ENCODE measurements at places on chromosomes 3 and 15.
A peak's percentile ranks its signal among the peaks of the same experiment; 100 is the strongest.

- DNase-seq, result no peak
Measured at GRCh38 chr3:129505341-129505740, 23.1 kb upstream of the RHO start.

DNA sequence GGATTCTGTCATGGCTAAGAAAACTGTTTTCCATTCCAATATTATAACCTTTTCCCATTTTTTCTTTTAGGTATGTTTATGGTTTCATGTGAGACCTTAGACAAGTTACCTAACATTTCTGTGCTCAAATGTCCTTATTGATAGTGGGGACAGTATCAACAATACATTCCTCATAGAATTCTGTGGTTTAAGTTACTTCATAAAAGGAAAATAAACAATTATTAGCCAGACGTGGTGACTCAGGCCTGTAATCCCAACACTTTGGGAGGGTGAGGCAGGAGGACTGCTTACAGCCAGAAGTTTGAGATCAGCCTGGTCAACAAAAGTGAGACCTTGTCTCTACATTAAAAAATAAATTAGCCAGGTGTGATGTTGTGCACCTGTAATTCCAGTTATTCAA lies 436.8 kb upstream of the CNTN4 start:
- DNase-seq, result no peak

DNA sequence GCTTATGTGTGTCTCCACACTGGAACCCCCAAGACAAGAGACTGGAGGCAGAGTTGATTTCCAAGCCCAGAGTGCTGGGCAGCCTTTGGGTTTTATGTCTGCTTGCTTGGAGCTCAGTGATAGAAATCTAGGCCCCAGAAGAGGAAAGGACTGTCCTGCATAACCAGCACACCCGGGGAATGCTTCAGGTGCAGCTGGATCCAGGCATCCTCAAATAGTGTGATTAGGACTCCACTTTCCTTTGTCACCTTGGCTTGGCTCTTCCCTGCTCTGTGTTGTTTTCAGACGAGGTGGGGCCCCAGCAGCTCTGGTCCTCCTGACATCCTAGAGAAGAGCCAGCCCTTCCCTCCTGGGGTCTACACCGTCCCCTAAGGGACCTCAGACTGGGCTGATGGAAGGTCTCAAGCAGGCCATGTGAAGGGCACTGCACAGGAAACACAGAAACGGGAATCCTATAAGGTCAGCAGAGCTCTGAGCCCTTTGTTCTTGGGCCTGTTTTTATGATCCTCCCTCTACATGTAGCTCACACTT lies 143.7 kb downstream of the TJP1 start:
- no peak for DNase-seq

- no peak for DNase-seq
Measured at GRCh38 chr3:10286596-10287295, 6.0 kb downstream of the GHRL start.

DNA sequence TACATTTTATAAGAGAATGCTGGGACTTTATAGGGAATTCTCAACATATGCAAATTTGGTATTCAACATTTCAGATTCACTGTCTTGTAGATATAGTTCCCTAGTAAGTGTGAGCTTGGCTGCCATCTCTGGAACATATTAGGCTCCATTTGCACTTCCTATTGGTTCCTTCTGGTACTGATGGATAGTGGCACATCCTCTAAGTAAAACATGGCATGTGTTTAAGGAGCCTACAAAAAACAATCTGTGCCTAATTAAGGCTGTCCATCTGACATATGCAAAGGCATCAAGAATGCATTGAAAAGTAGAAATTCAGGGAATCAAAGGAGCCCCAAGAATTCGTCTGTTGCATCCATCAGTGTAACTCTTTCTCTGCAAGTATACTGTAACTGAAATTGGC lies 344.1 kb downstream of the UNC13C start:
- DNase-seq, result no peak

GRCh38 chr3:122924056-122924455 lies 103.5 kb downstream of the SEMA5B start:
- DNase-seq, result no peak

- DNase-seq, result no peak
Measured at GRCh38 chr3:32200490-32200889, 38.0 kb upstream of the CMTM8 start.

- no peak for DNase-seq
Measured at GRCh38 chr15:97893967-97894366, 66.5 kb upstream of the ARRDC4 start.

GRCh38 chr3:15933439-15934139 lies 135.8 kb upstream of the ANKRD28 start:
- DNase-seq, result no peak

GRCh38 chr3:24270744-24271143 lies 223.9 kb downstream of the THRB start:
- no peak for DNase-seq

GRCh38 chr3:177597311-177598096 lies 400.2 kb upstream of the TBL1XR1 start:
- DNase-seq, result peak; percentile 31

DNA sequence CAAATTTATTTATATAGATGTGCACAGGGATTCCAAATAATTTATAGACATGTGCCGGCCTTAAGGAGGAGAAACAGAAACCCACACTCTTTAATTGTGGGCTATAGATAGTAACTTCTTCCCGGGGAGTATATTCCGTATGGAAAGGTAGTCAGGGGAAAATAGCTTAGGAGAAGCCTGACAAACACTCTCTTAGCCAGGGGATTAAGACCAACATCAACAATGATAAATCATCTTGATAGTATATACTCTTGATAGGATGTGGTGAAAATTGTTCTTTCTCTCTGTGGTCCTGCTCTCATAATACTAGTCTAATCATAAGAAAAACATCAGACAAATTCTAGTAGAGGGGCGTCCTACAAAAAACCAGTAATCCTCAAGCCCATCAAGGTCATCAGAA lies 8.2 kb upstream of the BCL6 start:
- DNase-seq, result no peak

DNA sequence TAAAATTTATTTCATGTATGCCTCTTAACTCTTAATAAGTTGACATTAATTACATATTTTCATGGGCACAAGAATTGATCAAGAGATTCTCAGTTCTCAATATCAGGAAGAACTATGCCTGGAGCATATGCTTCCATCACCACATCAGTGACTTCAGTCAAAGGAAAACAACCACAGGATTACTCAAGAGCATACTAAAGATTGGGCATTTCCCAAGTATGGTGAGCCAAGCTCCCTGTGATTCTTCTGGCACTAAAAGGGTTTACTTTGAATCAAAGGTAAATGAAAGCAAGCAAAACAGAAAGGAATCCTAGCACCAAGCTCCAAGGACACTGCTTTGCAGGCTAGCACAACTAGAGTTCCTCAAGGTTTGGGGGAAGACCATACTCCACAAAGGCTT lies 44.6 kb downstream of the FMN1 start:
- peak; percentile 80 for DNase-seq

GRCh38 chr15:28037969-28038590 lies 61.0 kb downstream of the OCA2 start:
- DNase-seq, result no peak

- DNase-seq, result no peak
Measured at GRCh38 chr3:11498646-11499045, 145.1 kb downstream of the VGLL4 start.

GRCh38 chr3:4568841-4569240 lies 75.7 kb downstream of the ITPR1 start:
- no peak for DNase-seq

- DNase-seq, result no peak
Measured at GRCh38 chr15:100926971-100927756, 8.0 kb downstream of the LRRK1 start.

- DNase-seq, result no peak
Measured at GRCh38 chr15:97623091-97623661, 337.3 kb upstream of the ARRDC4 start.

GRCh38 chr3:98215051-98215450 lies 48.6 kb downstream of the OR5H15 start:
- no peak for DNase-seq

- DNase-seq, result no peak
Measured at GRCh38 chr3:71104556-71104955, 479.0 kb downstream of the FOXP1 start.

GRCh38 chr15:44603126-44603525 lies 60.3 kb downstream of the SPG11 start:
- no peak for DNase-seq

DNA sequence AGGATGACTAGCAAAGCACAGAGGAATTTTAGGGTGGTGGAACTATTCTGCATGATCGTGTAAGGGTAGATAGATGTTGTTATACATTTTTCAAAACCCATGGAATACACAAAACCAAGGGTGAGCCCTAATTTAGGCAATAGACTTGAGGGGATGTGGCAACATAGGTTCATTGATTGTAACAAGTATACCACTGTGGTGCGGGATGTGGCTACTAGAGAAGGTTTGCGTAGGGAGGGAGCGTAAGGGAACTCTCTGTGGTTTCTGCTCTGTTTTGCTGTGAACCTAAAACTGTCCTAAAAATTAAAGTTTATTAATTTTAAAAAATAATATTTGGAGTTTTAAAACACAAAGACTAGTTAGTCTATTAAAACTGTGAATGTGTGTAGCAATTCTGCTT lies 202.8 kb downstream of the PLCL2 start:
- DNase-seq, result no peak

DNA sequence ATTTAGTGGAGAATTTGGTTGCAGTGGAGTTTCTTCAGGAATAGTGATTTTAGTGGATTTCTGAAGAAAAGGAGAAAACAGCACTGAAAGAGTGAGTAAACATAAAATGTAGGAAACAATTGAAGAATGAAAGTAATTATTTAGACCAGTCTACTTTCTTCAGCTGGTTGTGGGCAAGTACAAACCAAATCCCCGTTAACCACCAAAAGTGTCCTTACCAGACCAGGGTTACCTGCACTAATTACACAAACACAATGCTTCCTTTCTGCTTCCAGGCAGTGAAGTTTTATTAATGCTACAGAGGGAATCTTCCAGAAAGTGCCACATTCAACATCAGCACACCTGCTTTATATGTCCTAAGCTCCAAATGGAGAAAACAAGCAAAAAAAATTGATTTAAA lies 248.0 kb upstream of the TBC1D5 start:
- no peak for DNase-seq
